ENCODE measurements at places on chromosomes 6 and 20.

- no peak for DNase-seq
These were observed 77.3 kb downstream of the TCP11 start for GRCh38 chr6:35063701-35064280.

- DNase-seq, result peak; percentile 27
These were observed at the start of gene TOX2 for GRCh38 chr20:43914311-43915210. Gene TOX2 (plus strand): TSS chr20:43914852. CDS start chr20:43914892, 40 bp downstream.

GRCh38 chr6:45586216-45587171 lies 208.8 kb upstream of the SUPT3H start:
- DNase-seq, result peak; percentile 43

DNA sequence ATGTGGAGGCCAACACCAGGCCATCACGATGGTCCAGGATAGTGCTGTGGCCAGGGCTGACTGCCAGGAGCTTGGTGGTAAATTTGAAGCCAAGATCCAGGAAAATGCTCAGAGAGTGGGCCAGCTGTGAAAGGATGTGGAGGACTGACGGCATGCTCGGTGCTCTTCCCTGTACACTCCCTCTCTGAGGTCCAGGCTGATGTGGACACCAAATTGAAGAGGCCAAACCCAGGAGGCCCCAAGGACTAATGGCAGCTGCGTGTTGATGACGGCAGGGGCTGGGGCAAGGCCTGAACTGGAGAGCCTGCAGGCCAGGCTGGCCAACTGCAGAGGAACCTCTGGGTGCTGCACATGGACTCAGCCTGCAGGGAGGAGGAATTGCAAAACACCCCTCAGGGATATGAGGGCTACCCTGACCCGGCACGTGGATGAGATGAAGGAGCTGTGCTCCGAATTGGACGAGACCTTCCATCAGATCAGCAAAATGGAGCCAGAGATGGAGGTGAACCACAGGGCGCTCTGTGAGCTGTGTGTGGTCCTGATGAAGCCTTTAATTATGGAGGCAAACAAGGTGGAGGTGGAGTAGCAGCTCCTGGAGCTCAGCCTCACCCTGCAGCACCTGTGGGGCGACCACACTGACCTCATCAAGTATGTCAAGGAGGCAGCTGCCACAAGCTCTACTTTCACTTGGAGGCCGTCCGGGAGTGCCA lies 6.9 kb upstream of the RAET1E start:
- no peak for DNase-seq

GRCh38 chr6:5507131-5507681 lies 245.9 kb downstream of the FARS2 start:
- no peak for DNase-seq

DNA sequence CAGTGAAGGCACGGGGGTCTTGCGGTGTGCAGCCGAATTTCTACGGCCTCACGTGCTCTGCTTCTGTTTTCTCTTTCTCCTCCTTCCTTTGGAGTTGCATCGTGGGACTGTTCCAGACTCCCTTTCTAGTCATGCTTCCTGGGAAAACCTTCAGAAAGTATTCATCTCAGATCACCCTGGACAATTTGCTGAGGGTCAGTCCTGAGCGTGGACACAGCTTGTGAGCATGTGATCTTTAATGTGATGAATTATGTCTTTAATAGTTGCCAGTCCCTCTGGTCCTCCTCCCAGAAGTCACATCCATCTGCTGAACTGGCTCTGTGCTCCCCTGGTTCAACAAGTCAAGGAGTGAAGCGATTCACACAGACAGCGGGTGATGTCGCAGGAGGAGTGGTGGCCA lies 145.0 kb upstream of the PDE10A start:
- no peak for DNase-seq

DNA sequence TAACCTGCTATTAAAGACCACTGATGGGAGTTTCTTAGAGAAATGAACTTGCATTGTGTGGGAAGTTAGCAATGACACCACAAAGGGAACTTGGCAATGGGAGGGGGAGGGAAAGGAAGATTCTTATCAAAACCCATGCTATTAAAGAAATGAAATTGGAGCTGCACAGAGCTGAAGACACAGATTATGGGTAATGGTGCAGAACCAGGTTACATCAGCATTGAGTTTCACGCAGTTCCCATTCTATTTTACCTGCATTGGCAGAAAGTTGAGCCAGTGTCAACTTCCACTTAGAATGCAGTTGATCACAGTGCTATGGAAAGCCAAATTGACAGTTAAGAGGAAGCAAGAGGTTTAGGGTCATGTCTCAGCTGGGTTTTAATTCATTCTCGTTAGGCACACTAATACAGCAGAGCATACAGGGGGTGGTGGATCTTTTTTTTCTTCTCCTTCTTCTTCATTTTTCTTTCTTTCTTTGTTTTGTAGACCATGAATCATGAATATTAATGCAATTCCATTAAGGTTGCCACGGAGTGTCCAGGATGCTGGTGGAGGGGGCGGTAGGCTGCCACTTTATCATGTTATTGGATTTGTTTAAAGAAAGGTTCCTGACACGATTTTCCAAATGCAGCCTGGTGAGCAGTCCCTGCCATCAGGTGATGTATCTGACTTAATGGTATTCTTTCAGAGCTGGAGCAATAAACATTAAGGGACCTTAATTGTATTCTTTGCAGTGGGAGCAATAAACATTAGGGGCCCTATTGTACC lies 1092.0 kb upstream of the MAP3K7 start:
- DNase-seq, result no peak

GRCh38 chr6:159056432-159056831 lies 11.6 kb upstream of the TAGAP start:
- no peak for DNase-seq

DNA sequence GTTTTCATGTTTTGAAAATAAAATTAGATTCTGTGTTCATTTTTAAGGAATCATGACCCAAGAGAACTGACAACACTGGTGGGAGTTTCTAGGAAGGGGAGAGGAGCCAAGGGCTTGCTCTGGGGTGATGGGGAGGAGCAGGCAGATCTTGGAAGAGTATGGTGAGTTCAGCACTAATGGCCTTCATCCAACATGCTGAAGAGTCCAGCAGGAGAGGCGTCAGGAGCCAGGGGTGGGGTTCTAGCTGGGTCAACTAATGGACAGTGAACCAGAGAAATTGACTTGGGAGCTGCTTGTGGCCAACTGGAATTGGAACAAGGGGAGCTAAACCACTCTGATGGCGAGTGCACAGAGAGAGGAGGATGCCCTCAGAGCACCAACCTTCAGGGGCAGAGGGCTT lies 107.1 kb downstream of the MRPL14 start:
- DNase-seq, result no peak

DNA sequence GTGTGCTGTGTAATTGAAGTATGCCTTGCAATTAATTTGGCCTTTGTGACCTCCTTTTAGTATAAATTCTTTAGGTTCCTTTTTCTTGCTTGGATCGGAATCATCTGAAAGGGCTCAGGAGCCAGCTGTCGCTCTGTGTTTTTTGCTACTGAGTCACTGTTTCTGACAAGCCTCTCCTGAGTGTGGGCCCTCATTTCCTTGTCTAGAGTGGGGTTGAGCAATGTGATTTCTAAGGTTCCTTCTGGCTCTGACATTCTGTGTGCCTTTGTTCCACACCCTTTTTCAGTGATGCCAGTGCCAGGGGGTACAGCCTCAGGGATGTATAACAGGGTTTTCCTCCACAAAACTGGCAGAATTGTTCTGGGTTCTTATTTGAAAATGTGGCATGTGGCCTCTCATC lies 26.5 kb downstream of the DAAM2 start:
- no peak for DNase-seq

GRCh38 chr6:63289269-63289872 lies 30.4 kb downstream of the LGSN start:
- DNase-seq, result no peak

DNA sequence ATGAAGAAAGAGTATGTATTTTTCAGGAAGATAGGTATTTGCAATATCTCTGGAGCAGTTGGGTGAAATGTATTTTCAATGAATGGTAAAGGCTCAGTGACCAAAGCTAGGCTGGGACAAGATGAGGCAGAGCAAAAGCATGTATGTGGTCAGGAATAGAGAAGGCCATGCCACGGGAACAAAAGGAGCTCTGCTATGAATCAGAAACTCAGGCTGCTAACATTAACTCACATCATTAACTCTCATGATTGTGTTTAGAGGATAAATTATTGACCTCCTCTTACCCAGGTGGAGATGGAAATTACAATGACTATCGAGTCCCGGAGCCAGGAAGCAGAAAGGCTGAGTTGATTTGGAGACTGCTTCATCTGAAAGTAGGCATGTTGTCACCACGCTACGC lies 220.2 kb downstream of the FUT9 start:
- no peak for DNase-seq

GRCh38 chr6:155523821-155524651 lies 68.4 kb upstream of the NOX3 start:
- peak; percentile 27 for DNase-seq

DNA sequence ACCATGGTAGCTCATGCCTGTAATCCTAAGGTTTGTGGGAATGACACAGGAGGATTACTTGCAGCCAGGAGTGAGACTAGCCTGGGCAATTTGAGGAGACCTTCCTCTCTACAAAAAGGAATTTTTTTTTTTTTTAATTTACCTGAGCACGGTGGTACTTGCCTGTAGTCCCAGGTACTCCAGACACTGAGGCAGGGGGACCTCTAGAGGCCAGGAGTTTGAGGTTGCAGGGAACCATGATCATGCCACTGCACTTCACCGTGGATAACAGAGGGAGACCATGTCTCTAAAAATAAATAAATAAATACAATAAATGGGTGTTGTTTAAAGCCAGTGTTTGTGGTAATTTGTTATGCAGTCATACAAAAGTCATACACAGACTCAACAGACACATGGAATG lies 2.4 kb upstream of the HLA-F start:
- no peak for DNase-seq

- DNase-seq, result no peak
These were observed 31.0 kb downstream of the NPEPL1 start for GRCh38 chr20:58723628-58723984.
